Thymus (tissue), 14 donors: ENCODE measurements at places on chromosomes 2 and 18.

DNA sequence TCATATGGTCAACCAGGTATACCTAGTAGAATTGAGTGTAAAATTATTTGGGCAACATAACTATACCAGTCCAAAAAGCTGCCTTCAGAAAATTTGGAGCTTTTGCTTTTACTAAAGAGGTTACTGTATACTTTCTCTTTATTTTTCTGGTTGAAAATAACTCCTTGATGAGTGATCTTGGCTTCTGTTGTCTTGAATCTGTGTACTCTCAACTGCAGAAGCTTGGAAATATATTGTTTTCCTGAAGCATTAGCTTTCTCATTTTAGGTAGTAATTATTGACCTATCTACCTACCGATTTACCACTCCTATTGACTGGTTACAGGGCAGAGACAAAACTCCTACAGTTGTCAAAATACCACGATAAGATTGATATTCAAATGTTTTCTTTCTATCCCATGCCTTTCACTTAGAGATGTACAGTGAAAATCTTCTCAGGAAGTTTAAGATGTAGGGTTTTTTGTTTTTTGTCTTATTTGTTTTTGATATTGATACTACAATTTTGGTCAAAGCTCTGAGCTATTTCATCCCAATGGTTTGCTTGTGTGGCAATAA, 35.7 kb upstream of the DLX1 start:
- no peak overlapping the region for H3K4me3 ChIP-seq
- no peaks in the 10 kb centered on the region for H3K4me1 ChIP-seq
- H3K27me3 ChIP-seq: no peaks in the 10 kb centered on the region
- no peak overlapping the region for H3K27ac ChIP-seq

GRCh38 chr2:17539611-17540092, 844 bp upstream of the VSNL1 start:
- H3K27me3 ChIP-seq: peaks cover 55% of the 10 kb centered on the region
- H3K36me3 ChIP-seq: no peaks in the 10 kb centered on the region
- peaks cover 4% of the 10 kb centered on the region for H3K4me1 ChIP-seq
- DNase-seq: no peak

GRCh38 chr18:74644713-74645112, 47.0 kb downstream of the ZNF407 start:
- no peak overlapping the region for H3K4me3 ChIP-seq
- no peak overlapping the region for H3K27ac ChIP-seq
- H3K4me1 ChIP-seq: no peaks in the 10 kb centered on the region
- peaks cover 3% of the 10 kb centered on the region for H3K36me3 ChIP-seq

DNA sequence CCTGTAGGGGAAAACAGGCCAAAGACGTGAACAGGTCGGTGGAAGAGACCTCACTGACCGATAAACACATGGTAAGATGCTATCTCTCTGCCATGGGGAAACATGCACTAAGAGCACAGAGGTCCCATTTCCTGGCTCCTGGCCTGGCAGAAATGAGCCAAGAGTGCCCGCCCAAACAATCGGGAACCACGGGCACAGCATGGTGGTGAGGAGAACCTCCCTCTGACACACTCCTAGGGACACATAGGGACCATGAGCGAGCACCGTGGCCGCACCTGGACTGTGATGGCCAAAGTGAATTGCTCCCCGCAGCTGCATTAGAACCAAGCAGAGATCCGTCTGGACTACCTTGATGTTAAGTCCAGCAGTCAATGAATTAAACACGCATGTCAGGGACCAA, 11.1 kb downstream of the HS6ST1 start:
- peaks cover 32% of the 10 kb centered on the region for H3K36me3 ChIP-seq
- peaks cover 68% of the 10 kb centered on the region for H3K4me1 ChIP-seq
- H3K27ac ChIP-seq: no peak overlapping the region
- no peak overlapping the region for H3K4me3 ChIP-seq
- no peak for DNase-seq

GRCh38 chr2:128626760-128627511, 308.3 kb upstream of the HS6ST1 start:
- no peak for DNase-seq
- peaks cover 45% of the 10 kb centered on the region for H3K4me1 ChIP-seq
- no peak overlapping the region for H3K27ac ChIP-seq
- H3K4me3 ChIP-seq: no peak overlapping the region

DNA sequence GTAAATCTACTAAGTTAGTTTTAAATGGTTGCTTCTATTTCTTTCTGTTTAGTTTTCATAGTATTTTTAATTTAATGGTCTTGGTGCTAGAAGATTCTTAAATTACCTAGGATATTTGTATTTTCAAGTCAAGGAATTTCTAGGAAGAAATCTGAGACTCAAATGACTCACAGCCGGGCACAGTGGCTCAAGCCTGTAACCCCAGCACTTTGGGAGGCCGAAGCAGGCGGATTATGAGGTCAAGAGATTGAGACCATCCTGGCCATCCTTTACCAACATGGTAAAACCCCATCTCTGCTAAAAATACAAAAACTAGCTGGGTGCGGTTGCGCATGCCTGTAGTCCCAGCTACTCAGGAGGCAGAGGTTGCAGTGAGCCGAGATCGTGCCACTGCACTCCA, 95.5 kb downstream of the C2orf74 start:
- no peaks in the 10 kb centered on the region for H3K27me3 ChIP-seq
- H3K27ac ChIP-seq: no peak overlapping the region
- no peaks in the 10 kb centered on the region for H3K4me1 ChIP-seq
- DNase-seq: no peak

GRCh38 chr2:66966631-66967030, 430.5 kb upstream of the ETAA1 start:
- H3K4me1 ChIP-seq: no peaks in the 10 kb centered on the region
- no peaks in the 10 kb centered on the region for H3K27me3 ChIP-seq
- DNase-seq: no peak
- H3K27ac ChIP-seq: no peak overlapping the region
- H3K36me3 ChIP-seq: no peaks in the 10 kb centered on the region

DNA sequence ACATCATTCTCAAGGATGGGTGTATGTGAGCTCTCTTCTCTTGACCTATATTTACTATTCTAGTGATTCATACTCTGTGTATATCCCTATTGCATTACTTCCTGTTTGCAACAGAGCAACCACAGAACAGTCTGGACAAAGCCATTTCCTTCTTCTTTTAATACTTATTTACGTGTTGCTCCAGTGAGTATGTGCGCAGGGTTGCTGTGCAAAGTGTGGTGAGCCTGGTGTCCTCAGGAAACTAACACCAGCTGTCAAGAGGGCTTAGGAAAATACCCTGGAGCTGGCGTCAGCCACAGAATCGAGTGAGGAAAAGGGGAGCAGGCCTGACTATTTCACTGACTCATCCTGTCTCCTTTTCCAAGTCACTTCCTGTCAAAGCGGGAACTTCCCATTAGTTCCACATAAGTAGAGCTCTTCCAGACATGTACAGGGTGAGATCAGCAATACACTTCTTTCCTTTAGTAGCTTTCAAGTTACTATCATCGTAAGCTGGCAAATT, 214.1 kb upstream of the COPS8 start:
- no peaks in the 10 kb centered on the region for H3K36me3 ChIP-seq
- H3K27me3 ChIP-seq: no peaks in the 10 kb centered on the region
- no peak overlapping the region for H3K27ac ChIP-seq
- DNase-seq: no peak
- no peaks in the 10 kb centered on the region for H3K4me1 ChIP-seq

DNA sequence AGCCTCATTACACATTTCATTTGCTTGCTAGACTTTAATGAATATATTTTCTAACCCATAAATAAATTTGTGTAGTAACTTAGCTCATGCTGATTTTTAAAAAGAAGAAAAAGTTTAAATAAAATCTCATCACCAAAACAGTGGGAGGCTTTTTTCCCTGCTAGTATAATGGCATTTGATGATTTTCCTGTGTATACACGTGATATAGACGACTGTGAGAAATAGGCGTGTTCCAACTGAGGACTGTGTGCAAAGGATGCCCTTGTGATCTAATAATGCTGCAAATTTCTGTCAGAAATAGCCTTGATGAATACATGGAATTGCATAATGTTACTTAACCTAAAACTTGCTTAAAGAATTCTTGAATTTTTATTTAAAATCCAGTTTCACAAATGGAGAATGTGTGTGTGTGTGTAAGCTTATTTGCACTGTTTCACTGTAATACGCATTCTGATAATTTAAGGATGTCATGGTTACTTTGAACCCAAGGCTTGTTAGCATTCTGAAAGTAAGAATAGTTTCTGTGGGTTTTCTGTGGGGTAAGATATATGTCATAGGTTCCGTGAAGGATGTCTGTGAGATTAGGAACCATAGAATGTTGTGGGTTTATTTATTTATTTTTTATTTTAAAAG, 178.0 kb downstream of the DLGAP1 start:
- H3K4me1 ChIP-seq: no peaks in the 10 kb centered on the region
- no peak overlapping the region for H3K27ac ChIP-seq
- DNase-seq: no peak
